ENCODE measurements at places on chromosomes 16 and 17. TPM values are rescaled to one million over a fixed set of nuclear protein-coding genes. Genes with fewer than 3 reads are reported as not detected.

Gene TCAP
- not detected for total RNA-seq

Gene TBC1D3C
- total RNA-seq = not detected

Gene NPIPB9
- total RNA-seq = 1.8 TPM

Gene LPO
- total RNA-seq = 0.22 TPM

Gene KAT7
- 35.0 TPM for total RNA-seq

Gene NLGN2
- total RNA-seq = 5.2 TPM

Gene KCNG4
- not detected for total RNA-seq

Gene SNAI3
- total RNA-seq = 0.22 TPM

Gene VMO1
- total RNA-seq = 1.8 TPM

Gene SLC12A3
- not detected for total RNA-seq

Gene CHRNE
- 0.14 TPM for total RNA-seq

Gene TRPV2
- 395 TPM for total RNA-seq

Gene CBX2
- 3.4 TPM for total RNA-seq

Gene TP53TG3
- total RNA-seq = not detected

Gene KRTAP4-1
- not detected for total RNA-seq

Gene CCDC43
- total RNA-seq = 35.5 TPM

Gene PYDC1
- total RNA-seq = not detected

Gene CDT1
- 3.5 TPM for total RNA-seq

Gene STAT5A
- 4.6 TPM for total RNA-seq

Gene AANAT
- total RNA-seq = not detected

Gene TTLL6
- total RNA-seq = under 0.01 TPM

Gene EMP2
- total RNA-seq = 27.1 TPM

Gene GRIN2C
- total RNA-seq = not detected

Gene SSTR5
- not detected for total RNA-seq

Gene APOH
- not detected for total RNA-seq

Gene RNF151
- not detected for total RNA-seq

Gene NATD1
- 1.9 TPM for total RNA-seq

Gene YPEL2
- total RNA-seq = 5.9 TPM

Gene KRT36
- 0.22 TPM for total RNA-seq

Gene PRCD
- total RNA-seq = 4.3 TPM

Gene MYL4
- not detected for total RNA-seq

Gene VPS25
- total RNA-seq = 83.3 TPM

Gene HES7
- total RNA-seq = under 0.01 TPM

Gene C17orf50
- not detected for total RNA-seq

Gene SPN
- not detected for total RNA-seq

Gene CDRT15L2
- total RNA-seq = not detected

Gene CDRT15
- total RNA-seq = not detected

Gene MMP25
- total RNA-seq = not detected

Gene NLRC5
- total RNA-seq = 79.3 TPM

Gene SLC13A5
- total RNA-seq = not detected

Gene TBC1D3H
- not detected for total RNA-seq

Gene ITGAX
- under 0.01 TPM for total RNA-seq

Gene CCDC154
- 0.14 TPM for total RNA-seq

Gene TRAPPC2L
- 78.1 TPM for total RNA-seq

Data from placental pericyte (primary cell).